ENCODE measurements at places on chromosomes 13 and 19.

- DNase-seq = no peak
Observed at GRCh38 chr19:18603958-18604819, 2.4 kb downstream of the CRLF1 start.

DNA sequence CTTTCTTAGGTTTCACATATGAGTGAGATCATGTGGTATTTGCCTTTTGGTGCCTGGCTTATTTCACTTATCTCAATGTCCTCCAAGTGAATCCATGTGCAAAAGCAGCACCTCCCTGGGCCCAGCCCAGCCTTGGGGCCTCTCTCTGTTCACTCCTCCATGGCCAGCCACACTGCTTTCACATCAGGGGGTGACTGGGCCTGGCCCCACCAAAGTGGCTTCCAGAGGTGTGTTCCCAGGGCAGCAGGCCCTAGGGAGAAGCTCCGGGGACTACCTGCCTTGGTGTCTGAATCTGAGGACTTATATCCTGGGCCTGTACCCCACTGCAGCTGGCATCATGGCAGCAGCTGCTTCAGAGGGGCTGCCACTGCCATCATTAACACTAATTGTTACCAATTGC, 829.9 kb upstream of the SLITRK5 start:
- DNase-seq = no peak

- no peak for DNase-seq
Observed at GRCh38 chr19:31537136-31537535, 187.9 kb upstream of the TSHZ3 start.

DNA sequence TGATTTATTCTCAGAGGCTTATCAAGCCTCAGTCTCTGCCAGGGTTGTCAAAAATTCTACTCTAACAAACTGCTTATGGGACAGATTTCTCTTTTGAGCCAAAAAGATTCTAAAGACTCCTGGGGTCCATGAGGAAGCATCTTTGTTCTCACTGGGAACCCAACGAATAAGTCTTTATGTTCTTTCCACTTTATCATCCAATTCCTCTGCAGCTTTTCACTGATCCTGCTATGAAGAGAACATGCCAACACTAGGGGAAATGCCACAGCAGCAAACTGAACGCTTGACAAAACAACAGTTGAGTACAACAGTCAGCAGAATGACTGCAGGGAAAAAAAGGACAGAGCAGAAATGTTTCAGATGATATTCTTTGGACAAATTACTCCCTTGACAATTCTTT, 22.2 kb downstream of the DCLK1 start:
- DNase-seq = no peak

DNA sequence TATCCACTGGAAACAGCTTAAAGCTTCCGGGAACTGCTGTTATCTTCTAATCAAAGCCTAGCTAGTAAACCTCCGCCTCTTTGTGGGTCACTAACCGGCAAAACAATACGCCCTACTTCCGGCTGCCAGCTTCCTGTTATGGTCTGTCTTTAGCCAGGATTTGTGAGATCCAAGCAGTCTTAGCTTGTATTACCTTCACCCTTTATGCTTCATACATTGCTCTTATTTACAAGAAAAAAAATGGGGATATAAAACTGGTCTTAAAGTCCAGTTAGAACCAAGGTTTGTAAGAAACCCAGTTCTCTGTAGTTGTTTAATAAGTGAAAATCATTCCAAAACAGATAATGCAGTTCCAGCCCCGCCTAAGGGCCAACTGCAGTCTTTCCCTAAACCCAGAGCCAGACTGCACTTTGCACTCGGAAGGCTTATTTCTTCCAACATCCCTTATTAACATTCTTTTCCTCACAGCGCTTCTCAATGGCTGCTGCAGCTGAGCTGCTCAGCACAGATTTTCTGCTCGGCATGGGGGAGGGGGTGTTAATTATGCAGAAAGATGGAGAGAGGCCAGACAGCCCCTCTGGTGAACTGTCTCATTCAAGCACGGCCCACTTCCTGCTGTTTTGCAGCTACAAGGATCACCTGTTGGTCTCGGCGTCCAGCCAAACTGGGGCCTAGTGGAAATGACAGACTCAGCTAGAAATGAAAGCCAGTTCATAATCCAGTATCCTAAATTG, 368.4 kb downstream of the KLF12 start:
- DNase-seq = peak; percentile 76

DNA sequence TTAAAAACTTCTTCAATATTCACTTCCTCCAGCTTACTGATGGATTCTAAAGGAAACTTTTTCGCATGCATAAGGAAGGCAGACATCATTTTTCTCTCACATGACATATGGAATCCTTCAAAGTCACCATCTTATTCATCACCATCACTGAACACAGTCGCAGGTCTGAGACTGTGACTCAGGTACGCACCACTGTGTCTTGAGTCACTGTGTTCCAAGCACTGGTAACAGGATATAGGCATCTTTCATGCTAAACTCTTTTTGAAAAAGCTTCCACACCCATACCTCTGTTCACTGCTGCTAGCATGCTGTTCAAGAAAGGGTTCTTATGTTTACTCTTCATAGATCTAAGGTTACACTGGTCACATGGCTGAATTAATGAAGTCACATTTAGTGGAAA, 67.0 kb upstream of the SIAH3 start:
- no peak for DNase-seq

- no peak for DNase-seq
Observed at GRCh38 chr13:80082396-80083080, 258.4 kb downstream of the SPRY2 start.

- DNase-seq = no peak
Observed at GRCh38 chr19:35493971-35494370, 3.7 kb upstream of the KRTDAP start.

DNA sequence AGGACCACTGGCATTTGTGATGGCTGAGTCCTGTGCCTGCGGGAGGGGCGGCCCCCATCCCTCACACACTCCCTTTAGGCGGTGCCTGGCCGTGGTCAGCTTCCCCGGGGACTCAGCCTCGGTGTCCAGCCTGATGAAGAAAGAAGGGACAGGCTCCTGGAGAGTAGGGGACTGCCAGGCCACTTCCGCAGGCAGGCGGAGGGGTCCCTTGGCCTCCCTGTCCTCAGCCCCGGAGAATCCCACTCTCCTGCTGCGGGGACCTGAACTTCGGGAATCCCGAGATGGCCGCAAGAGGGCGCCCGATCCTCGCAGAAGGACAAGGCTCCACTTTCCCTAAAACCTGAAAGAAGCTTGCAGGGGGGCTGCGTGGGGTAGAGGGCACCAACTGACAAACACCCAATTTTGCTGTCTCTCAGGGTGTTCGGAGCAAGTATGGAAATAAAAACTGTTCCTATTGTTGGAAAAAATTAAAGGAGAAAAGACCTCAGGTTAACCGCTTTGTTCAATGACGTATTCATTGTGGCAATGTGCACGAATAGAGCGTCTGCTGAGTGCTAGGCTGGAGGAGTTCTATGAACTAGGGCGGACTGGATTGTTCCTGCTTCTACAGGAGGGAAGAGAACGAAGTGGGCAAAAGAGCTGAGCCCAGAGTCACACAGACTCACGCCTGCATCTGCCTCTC, 297.3 kb downstream of the ZNF536 start:
- DNase-seq = peak; percentile 68

DNA sequence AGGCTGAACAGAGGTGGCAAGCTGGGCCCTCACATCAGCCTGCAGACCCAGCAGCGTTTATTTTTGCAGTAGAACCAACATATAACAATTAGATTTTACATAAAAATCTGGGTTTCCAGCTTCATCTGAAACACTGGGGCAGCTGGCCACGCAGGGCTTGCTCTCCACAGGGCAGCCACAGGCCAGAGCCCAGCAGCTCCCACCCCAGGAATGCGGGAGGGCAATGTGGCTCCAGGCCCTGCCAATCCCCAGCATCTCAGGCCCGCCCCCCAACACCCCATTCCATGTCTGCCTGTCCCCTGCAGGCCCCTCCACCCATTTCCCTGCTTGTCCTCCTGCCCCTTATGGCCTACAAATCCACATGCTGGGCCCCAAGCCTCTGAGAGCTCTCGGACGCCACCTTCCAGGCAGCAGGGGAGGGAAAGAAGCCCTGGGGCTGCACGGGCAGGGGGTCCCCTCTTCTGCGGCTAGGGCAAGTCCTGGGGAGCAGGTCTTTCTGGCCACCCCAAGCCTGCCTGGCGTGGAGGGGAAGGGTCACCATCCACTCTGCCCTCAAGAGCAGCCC, 15.0 kb upstream of the VSTM2B start:
- no peak for DNase-seq

DNA sequence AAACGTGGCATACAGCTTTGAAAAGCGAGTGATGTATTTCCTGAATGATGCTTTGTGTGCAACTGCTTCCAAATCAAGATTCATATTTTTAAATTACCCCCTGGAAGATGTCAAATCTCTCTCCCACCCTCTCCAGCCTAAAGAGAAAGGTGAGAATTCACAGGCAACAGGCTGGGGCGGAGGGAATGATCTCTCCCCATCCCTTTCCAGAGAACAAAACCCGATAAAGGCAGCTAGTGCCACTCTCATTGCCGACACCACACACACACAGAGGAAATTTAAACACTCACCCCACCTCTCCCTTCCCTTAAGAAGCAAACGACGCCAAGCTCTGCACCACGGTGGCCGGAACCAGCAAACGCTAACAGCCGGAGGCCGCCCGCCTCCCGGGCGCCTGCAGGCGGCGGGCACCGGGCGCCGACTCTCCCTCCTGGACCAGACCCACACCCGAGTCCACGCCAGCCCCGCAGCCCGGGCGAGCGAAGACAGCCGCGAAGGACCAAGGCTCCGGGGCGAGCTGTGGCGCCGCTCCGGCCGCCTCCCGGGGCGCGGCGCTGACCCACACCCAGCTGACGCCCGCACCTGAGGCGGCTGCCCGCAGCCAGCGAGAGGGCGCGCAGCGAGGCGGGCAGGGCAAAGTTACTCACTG, 477 bp downstream of the LNX2 start:
- peak; percentile 49 for DNase-seq

- no peak for DNase-seq
Observed at GRCh38 chr19:15394426-15394825, 14.8 kb upstream of the AKAP8 start.

DNA sequence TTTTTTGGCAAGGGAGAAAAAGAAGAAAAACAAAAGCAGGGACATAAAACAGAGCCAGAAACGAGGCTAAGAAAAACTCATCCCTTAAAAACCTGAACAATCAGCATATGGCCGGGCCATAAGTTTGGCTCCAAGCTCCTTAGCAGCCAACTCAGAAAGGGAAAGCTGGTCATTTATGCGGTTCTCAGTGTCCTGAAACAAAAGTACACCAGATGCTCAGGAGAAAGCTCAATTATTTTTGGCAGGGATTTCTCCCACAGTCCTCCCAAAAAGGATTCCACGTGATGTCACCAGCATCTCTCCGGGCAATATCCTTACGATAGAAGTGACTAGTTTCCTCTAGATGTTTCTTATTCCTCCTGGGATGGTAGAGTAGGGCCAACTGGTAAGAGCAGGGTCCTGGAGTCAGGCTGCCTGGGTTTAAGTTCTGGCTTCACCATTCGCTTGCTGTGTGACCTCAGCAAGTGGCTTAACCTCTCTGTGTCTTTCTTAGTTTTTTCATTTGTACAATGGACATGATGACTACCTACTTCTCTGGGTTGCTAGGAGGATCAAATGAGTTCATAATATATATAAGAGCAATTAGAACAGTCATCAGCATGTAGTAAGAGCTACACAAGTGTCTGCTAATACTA, 34.0 kb downstream of the PIN1 start:
- DNase-seq = no peak

GRCh38 chr19:44745341-44745831, 3.1 kb upstream of the BCL3 start:
- no peak for DNase-seq

DNA sequence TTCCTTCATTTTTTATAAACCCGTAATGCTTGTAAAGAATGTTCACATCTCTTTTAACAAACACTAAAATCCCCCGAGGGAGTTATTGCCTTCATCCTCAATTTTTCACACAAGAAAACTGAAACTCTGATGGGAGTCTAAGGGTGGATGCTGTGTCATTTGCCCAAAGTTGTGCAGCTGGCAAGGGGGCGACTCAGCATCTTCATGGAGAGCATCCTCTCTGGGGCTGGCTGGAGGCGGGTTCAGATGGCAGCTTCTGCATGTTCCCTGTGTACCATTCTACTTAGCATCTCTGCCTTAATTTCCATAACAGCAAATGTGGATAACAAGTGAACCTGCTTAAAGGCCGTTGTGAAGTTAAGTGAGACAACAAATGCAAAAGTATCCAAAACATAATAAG, 256.4 kb downstream of the IRS2 start:
- DNase-seq = no peak

- no peak for DNase-seq
Observed at GRCh38 chr13:113207460-113207859, 1.0 kb downstream of the PCID2 start.

- DNase-seq = no peak
Observed at GRCh38 chr13:88895261-88895941, 1224.2 kb downstream of the SLITRK5 start.

DNA sequence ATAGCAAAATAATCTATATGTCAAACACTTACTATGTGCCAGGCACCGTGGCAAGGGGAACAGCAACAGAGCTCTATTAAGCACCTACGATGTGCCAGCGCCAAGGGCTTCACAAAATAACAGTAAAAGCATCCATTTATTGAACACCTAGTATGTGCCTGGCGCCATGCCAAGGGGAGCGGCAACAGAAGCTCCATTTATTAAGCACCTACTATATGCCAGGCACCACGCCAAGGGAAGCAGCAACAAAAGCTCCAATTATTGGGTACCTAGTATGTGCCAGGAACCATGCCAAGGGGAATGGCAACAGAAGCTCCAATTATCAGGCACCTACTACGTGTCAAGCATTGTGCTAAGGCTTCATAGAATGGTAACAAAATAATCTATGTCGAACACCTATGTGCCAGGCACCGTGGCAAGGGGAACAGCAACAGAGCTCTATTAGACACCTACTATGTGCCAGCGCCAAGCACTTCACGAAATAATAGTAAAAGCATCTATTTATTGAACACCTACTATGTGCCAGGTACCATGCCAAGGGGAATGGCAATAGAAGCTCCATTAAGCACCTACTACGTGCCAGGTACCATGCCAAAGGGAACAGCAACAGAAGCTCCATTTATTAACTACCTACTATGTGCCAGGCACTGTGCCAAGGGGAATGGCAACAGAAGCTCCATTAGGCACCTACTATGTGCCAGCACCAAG, 107.7 kb downstream of the PTPRS start:
- DNase-seq = no peak

- DNase-seq = peak; percentile 85
Observed at GRCh38 chr19:43555185-43555770, 20.0 kb downstream of the XRCC1 start.

GRCh38 chr13:110397436-110398115, 90.5 kb downstream of the COL4A2 start:
- no peak for DNase-seq
